Naive thymus-derived CD4-positive, alpha-beta T cell (primary cell): ENCODE measurements at places on chromosomes 2 and 18. TPM values are rescaled to one million over a fixed set of nuclear protein-coding genes. Genes with fewer than 3 reads are reported as not detected.

The TCF4 gene
- total RNA-seq: 2.4 and 3.7 TPM in 2 replicates

The PLEKHH2 gene
- total RNA-seq: 2.0 TPM

The CCDC85A gene
- total RNA-seq: not detected

The GPR35 gene
- 19.0 TPM for total RNA-seq

The CFAP65 gene
- total RNA-seq: not detected

The SFTPB gene
- total RNA-seq: not detected

The FBXO41 gene
- 17.7 TPM for total RNA-seq

The CD8A gene
- 1.4 TPM for total RNA-seq

The ADCYAP1 gene
- total RNA-seq: not detected

The VIL1 gene
- 0.12 and 0.25 TPM in 2 replicates for total RNA-seq

The NIF3L1 gene
- 28.9 and 33.7 TPM in 2 replicates for total RNA-seq

The KCTD1 gene
- 2.4 TPM for total RNA-seq

The CNTNAP5 gene
- not detected for total RNA-seq

The GTF2A1L gene
- total RNA-seq: not detected

The DCC gene
- not detected in 2 replicates for total RNA-seq

The DAPL1 gene
- not detected for total RNA-seq

The MOGAT1 gene
- total RNA-seq: not detected

The SPATA3 gene
- total RNA-seq: not detected
